Caco-2 (cell line): ENCODE measurements at places on chromosomes 7 and 10.
A peak's percentile ranks its signal among the peaks of the same experiment; 100 is the strongest.

- no peak for DNase-seq
Measured at GRCh38 chr10:50025627-50026026, 37.4 kb downstream of the AGAP6 start.

DNA sequence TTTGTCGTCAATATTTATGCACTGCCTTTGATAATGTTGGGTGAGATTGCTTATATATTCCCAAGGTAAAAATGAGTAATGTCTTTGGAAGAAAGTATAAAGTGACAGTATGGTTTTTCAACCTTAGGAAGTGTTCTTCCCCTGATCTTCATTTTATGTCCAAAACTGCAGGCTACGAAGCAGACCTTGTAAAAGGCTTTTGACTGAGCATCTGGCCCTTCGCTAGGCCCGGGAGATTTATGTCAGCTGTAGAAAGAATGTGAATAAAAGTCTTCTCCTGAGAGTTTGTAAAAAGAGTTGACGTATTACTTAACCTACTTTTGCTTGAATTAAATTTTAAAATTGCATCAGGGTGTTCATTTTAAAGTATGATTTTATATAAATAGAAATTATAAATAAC is 116.8 kb downstream of the CPED1 start:
- no peak for DNase-seq

DNA sequence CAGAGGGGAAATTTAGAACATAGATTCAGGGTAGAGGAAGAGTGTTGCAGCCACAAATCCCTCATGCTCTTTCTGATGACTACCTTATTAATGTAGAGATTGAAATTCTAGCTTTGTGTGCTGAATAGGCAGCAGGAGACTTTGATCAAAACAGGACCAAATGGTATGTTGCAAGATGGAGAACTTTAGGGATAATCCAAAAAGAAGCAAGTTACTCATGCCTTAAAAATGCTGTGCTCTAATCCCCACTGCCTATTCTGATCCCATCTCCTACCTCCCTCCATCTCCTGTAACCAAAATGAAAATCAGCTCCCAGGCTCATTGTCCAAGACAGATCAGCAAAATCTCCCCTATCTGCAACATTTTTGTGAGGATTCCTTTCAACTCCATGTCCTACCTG is 31.3 kb downstream of the CH25H start:
- DNase-seq = no peak

GRCh38 chr7:93226310-93226709 is at the start of gene HEPACAM2:
Gene HEPACAM2, minus strand, starts transcription at chr7:93226469.
- no peak for DNase-seq

DNA sequence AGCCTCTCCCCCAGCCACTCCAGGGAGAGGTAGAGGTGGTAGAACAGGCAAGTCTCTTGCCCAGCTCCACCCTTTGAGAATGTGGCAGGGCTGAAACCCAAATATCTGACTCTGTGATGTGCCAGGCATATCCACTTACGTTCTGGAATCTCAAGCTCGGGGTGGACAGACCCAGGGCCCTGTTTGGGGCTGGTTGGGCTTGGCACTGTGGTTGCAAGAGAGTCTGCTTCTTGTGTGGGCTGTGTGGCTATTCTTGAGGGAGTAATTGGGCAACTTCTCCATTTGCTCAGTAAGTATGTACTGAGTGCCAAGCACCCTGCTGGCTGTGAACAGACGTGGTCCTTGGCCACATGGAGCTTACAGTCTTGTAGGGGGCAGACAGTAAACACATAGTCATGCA is 4.7 kb downstream of the UBTD1 start:
- DNase-seq = no peak

GRCh38 chr7:2869981-2870380 is 25.9 kb upstream of the GNA12 start:
- no peak for DNase-seq

- peak; percentile 70 for DNase-seq
Measured at GRCh38 chr10:101818872-101819633, 809 bp upstream of the OGA start.

DNA sequence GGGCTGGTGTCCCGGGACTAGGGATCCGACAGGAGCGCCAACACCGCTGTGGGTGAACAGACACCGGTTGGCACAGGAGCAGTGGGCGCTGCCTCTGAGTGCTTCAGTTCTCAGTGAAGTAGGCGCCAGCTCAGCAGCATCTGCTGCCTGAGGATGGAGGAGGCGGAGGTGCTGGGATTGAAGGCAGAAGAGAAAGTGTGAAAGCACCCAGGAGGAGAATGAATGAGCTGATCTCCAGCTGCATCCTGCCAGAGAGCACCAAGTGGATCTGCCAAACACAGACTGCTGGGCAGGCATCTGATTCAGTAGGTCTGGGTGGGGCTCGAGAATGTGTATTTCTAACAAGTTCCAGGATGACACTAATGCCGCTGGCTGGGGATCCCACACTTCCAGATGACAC is 74.5 kb downstream of the LANCL2 start:
- DNase-seq = no peak

GRCh38 chr7:51517187-51517586 is 200.6 kb upstream of the COBL start:
- no peak for DNase-seq

DNA sequence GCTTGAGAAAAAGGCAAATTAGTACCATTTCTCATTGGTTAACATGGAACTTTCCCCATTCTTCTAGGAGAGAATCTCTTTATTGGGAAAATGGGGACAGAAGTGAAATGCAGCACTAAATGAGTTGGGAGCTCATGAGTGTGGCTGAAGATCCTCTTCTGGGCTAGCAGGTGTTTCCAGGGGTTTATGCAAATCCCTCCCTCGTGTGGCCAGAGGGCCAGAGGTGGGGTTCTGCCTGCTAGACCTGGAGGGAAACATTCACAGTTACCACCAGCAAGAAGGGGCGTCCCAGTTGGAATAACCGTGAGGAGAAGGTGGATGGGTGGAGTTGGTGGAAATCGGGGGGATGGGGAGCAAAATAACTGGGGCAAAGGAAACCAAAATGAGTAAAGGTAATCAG is 235.9 kb downstream of the KLF6 start:
- DNase-seq = no peak

- no peak for DNase-seq
Measured at GRCh38 chr7:128030654-128031611, at the start of gene LRRC4. Gene LRRC4, minus strand, starts transcription at chr7:128031437. Its CDS starts 797 bp downstream, at chr7:128030640.

DNA sequence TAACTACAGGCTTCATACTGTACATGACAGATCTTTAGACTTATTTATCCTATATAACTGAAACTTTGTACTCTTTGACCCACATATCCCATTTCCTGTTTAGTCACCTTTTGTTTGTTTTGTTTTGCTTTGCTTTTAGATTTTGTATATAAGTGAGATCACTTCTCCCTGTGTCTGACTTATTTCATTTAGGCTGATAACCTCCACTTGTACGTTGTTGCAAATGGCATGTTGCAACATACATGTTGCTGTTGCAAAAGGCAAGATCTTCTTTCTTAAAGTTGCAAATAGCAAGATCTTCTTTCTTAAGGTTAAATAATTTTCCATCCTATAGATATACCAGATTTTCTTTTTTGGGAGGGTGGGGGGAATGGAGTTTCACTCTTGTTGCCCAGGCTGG is 341.5 kb downstream of the OTUD1 start:
- DNase-seq = no peak

DNA sequence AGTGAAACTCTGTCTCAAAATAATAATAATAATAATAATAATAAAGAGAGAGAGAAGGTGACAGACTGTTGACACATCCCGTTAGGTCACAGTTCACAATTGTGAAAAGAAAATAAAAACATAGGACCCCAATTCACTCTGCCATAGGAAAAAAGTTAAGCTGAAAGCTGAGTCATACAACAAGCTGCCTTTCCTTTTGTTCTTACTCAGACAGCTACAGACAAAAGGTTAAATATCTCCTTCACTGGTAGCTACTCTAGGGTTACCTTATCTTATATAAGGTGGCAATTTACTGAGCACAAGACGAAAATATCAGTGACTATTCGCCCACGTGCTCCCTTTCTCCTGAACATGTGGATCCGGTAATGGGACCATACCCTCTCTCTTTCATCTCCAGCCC is 17.5 kb downstream of the TUBAL3 start:
- no peak for DNase-seq
